ENCODE measurements at places on chromosomes 11 and 22. TPM values are rescaled to one million over a fixed set of nuclear protein-coding genes. Genes with fewer than 3 reads are reported as not detected.

Gene OR6A2
- not detected for polyA plus RNA-seq

Gene USP2
- 13.8 TPM for polyA plus RNA-seq

Gene CEP126
- polyA plus RNA-seq: 15.0 TPM

Gene ANAPC15
- 53.2 TPM for polyA plus RNA-seq

Gene UPK3A
- 0.42 TPM for polyA plus RNA-seq

Gene SLC6A5
- polyA plus RNA-seq: 35.5 TPM

Gene CYP2D6
- 4.6 TPM for polyA plus RNA-seq

Gene MAPK8IP2
- 109 TPM for polyA plus RNA-seq

Gene MEN1
- 46.7 TPM for polyA plus RNA-seq

Gene TSPAN32
- polyA plus RNA-seq: 0.90 TPM

Gene OR51I1
- not detected for polyA plus RNA-seq

Gene UNC93B1
- polyA plus RNA-seq: 12.4 TPM

Gene RIMBP3C
- polyA plus RNA-seq: 0.83 TPM

Gene A4GALT
- 8.1 TPM for polyA plus RNA-seq

Gene ARL2
- 123 TPM for polyA plus RNA-seq

Gene ADM
- polyA plus RNA-seq: 13.5 TPM

Gene EHF
- polyA plus RNA-seq: 0.72 TPM

Gene CDCA5
- 15.0 TPM for polyA plus RNA-seq

Gene PHF21B
- polyA plus RNA-seq: 11.9 TPM

Gene HINFP
- polyA plus RNA-seq: 26.2 TPM

Gene FADS1
- 92.9 TPM for polyA plus RNA-seq

Gene OVCH2
- not detected for polyA plus RNA-seq

Gene CCDC15
- polyA plus RNA-seq: 2.6 TPM

Gene FAM181B
- 64.7 TPM for polyA plus RNA-seq

Gene APOA5
- polyA plus RNA-seq: not detected

Gene TRABD
- polyA plus RNA-seq: 30.3 TPM

Gene ZP1
- polyA plus RNA-seq: not detected

Gene TRIM29
- 1.9 TPM for polyA plus RNA-seq

Gene HTR3A
- polyA plus RNA-seq: 0.38 TPM

Gene FLRT1
- 16.5 TPM for polyA plus RNA-seq

Gene OR4D5
- polyA plus RNA-seq: not detected

Gene HOATZ
- 6.5 TPM for polyA plus RNA-seq

Gene DERL3
- polyA plus RNA-seq: 5.3 TPM

Gene OR8A1
- polyA plus RNA-seq: not detected

Gene TPBGL
- polyA plus RNA-seq: 2.9 TPM

Gene RTCB
- 70.2 TPM for polyA plus RNA-seq

Gene OR52N4
- polyA plus RNA-seq: not detected

Gene INS
- polyA plus RNA-seq: not detected

Gene ST14
- 1.6 TPM for polyA plus RNA-seq

Gene RGL4
- 4.2 TPM for polyA plus RNA-seq

Gene SCGB1A1
- not detected for polyA plus RNA-seq

Gene CD44
- polyA plus RNA-seq: 62.6 TPM

Measured in spinal cord (tissue), 10 donors.